Lower lobe of right lung (tissue), 2 donors: ENCODE measurements at places on chromosomes 13 and 19.

GRCh38 chr19:38252941-38253691, 3.1 kb downstream of the PPP1R14A start:
- peak; percentile 60 for DNase-seq

GRCh38 chr13:64688893-64689677, 2541.1 kb downstream of the PCDH9 start:
- DNase-seq: no peak

DNA sequence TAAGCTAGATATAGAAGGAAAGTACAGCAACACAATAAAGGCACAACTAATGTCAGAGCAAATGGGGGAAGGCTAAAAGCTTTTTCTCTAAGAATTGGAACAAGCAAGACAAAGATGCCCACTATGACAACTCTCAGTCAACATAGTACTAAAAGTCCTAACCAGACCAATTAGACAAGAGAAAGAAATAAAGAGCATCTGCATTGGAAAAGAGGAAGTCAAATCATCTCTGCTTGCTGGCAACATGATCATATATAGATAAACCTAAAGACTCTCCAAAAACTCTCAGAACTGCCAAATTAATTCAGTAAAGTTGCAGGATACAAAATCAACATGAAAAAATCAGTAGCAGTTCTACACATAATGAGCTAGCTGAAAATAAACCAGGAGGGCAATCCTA, 542.0 kb downstream of the DIAPH3 start:
- no peak for DNase-seq

DNA sequence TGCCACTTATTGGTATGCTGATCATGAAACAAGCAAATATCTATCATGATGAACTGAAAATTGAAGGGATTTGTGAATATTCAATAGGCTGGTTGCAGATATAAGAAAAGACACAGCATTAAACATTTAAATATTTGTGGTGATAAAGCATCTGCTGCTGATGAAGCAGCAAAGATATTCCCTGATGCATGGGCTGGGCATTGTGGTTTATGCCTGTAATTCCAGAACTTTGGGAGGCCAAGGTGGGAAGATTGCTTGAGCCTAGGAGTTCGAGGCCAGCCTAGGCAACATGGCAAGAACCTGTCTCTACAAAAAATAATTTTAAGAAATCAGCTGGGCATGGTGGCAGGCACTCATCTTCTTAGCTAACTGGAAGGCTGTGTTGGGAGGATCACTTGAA, 54.5 kb downstream of the GPR180 start:
- no peak for DNase-seq
